Right cardiac atrium (tissue), 5 donors: ENCODE measurements at places on chromosomes 13 and 19. TPM values are rescaled to one million over a fixed set of nuclear protein-coding genes. Genes with fewer than 3 reads are reported as not detected.

IL27RA gene
- polyA plus RNA-seq: 3.4 TPM

SLC1A6 gene
- polyA plus RNA-seq: not detected

COL4A2 gene
- 101 TPM for polyA plus RNA-seq

SUPT5H gene
- 68.8 TPM for polyA plus RNA-seq

PRX gene
- 5.7 TPM for polyA plus RNA-seq

SHD gene
- polyA plus RNA-seq: 23.9 TPM

SHISA7 gene
- 0.05 TPM for polyA plus RNA-seq
